ENCODE measurements at places on chromosomes 6 and 20.

GRCh38 chr6:14882394-14883026 lies 363.4 kb upstream of the JARID2 start:
- no peak for DNase-seq

DNA sequence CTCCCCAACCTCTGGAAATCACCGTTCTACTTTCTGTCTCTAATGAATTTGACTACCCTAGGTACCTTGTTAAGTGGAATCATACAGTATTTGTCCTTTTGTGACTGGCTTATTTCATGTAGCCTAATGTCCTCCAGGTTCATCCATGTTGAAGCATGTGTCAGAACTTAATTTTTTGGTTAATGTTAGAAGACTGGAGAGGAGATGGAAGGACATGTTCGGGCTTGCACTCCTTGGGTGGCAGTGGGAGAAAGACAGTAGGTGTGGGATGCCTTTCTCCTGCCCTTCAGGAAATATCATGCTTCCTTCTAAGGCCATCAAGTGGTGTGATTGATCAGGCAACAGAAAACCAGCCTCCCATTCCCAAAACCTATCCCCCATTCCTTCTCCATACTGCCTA lies 61.1 kb upstream of the RNF144B start:
- DNase-seq = no peak

GRCh38 chr20:1782181-1782580 lies 113.0 kb upstream of the SIRPA start:
- DNase-seq = no peak

DNA sequence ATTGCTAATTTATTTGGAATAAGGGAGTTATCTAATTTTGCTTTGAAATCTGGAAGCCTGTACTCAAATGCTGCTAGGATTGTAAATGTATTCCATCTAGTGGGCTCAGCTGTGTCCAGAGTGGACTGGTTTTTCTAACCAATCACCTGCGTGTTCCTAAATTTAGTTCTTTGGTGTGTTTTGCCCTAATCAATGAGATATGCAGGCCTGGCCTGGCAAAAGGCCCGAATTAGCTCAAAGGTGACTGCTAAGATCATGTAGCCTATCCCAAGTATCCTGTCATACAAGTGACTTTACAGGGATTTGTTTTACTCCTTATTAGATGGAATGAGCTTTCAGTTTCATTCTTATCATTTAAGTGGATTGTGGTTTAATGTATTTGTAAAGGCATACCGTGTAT lies 51.3 kb upstream of the ARMC2 start:
- DNase-seq = no peak

DNA sequence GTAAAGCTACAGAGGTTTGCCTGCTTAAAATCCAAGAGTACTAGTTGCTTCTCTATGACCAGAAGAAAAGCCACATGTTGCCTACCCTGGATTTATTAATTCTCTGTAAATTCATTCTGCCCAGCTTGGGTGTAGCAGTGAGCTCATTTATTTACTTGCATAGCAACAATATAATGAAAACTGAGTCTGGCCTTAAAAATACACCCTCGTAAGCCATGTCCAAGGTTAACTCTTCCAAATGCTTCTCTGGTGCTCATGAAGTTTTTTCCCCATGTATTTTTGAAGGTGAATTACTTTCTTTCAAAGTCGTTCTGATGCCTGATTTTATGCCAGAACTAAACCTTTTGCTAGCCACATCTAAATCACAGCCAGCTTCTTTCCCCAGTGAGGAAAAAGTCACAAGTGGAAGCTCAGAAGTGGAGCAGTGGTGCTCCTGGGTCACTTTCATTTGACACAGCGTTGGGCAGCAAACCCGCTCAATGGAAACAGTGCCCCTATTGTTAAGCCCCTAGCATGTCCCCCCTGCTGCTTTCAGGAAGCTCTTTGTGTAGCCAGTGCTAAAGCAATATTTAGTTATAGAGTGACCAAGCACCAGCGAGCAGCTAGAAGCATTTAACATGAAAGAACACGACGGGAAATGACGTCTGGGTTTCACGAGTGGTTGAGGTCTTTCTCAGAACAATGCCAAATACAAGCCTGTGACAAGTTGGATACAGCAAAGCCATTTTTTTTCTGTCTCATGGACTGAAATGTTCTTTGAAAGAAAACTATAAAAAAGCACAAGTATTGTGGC lies 29.8 kb downstream of the NEDD9 start:
- DNase-seq = no peak

DNA sequence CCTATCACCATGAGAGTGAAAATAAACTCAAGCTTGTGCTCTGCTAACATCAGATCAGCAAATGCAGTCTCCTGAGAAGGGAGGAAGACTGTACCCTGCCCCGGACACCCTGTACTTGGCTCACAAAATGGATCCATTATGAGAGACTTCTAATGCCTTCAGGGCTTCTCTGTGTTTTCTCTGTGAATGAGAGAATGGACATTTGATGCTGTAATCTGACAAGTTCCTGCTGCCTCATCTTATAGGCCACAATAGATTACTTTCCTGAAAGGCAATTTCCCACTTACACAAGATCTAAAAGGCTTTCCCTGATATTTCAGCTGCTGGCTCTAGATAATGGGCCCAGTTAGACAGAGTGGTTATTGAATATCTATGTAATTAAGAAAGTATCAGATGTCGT lies 117.2 kb downstream of the OTOR start:
- no peak for DNase-seq
